Breast epithelium (tissue), 4 donors: ENCODE measurements at places on chromosomes 1 and 21. TPM values are rescaled to one million over a fixed set of nuclear protein-coding genes. Genes with fewer than 3 reads are reported as not detected.

- no peak for DNase-seq
Measured at GRCh38 chr1:8939000-8939265, 6.7 kb upstream of the CA6 start.

The OR2T29 gene
- total RNA-seq, result not detected

The RBP7 gene
- 49.8 TPM for total RNA-seq

DNA sequence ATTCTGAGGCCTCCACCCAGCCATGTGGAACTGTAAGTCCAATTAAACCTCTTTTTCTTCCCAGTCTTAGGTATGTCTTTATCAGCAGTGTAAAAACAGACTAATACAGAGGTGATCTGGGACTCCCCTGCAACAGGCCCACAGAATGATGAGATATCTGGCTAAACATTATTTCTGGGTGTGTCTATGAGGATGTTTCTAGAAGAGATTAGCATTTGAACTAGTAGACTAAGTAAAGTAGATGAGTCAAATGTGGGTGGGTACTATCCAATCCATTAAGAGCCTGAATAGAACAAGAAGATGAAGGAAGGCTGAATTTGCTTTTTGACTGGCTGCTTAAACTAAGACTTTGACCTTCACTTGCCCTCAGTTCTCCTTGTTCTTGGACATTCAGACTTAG lies 396.5 kb upstream of the LRRC7 start:
- no peak for DNase-seq

- no peak for DNase-seq
Measured at GRCh38 chr1:112904071-112904830, 51.7 kb downstream of the SLC16A1 start.

- no peak for DNase-seq
Measured at GRCh38 chr21:24939291-24939690, 668.0 kb downstream of the MRPL39 start.

DNA sequence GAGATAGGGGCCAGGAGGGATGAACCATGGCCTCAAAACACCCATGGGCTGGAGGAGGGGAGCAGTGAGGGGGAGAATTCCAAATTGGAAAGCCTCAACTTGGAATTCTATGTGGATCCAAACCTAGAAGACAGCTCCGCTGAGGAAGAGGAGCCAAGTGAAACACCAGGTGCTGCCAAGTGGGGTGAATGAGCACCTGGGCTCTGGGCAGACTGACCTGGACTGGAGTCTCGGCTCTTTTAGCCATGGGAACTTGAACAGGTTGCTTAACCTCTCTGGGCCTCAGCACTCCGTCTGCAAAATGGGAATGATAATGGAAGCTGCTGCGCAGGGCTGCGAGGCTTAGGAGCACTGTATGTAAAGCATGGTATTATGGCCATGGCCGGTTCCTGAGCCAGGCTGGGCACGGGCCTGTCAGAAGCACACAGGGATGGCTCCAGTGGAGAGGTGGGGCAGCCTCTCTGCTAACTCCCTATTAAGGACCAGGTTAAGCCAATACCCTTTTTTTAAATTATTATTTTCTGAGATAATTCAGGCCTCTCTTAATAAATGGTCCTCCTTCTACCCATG lies 81.5 kb downstream of the SYT2 start:
- DNase-seq, result no peak

GRCh38 chr1:227362039-227362438 lies 43.7 kb upstream of the CDC42BPA start:
- DNase-seq, result no peak

GRCh38 chr1:229043115-229043514 lies 227.8 kb upstream of the RAB4A start:
- DNase-seq, result no peak

The IL19 gene
- total RNA-seq, result not detected

GRCh38 chr21:41052820-41053555 lies 115.0 kb upstream of the BACE2 start:
- DNase-seq, result no peak

The TDRD5 gene
- total RNA-seq, result 3.9 TPM

DNA sequence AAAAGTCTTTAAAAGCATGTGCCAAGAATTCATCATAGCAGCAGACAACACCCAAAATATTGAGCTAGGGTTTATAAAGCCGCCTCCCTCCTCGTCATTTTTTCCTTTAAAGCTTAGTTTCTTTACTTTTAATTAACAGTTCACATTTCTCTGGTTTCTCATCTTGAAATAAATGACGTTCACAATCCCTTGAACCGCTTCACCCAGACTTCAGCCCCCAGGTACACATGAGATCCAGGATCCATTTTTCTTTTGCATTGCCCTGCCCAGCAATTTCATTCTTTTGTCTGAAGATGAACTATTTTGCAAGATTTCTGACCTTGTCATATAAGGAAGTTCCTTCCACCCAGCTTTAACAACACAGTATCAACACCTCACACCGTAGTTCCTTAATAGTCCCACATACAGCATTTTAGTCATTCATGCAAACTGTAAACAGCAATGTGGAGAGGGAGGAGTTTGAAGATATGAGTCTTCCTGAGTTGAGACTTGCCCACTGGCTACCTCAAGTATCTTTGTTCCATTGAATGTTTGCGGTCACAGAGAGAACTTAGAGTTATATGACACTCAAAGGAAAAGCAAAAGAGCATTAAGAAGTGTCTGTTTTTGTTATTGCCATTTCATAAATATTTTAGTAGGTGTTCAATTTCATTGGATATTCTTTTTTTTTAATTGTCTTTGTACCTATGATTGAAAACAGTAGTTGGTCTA lies 35.3 kb upstream of the CACYBP start:
- DNase-seq, result no peak

- DNase-seq, result peak; percentile 83
Measured at GRCh38 chr1:91827087-91827458, 58.9 kb downstream of the TGFBR3 start.

The GJA9 gene
- not detected for total RNA-seq

DNA sequence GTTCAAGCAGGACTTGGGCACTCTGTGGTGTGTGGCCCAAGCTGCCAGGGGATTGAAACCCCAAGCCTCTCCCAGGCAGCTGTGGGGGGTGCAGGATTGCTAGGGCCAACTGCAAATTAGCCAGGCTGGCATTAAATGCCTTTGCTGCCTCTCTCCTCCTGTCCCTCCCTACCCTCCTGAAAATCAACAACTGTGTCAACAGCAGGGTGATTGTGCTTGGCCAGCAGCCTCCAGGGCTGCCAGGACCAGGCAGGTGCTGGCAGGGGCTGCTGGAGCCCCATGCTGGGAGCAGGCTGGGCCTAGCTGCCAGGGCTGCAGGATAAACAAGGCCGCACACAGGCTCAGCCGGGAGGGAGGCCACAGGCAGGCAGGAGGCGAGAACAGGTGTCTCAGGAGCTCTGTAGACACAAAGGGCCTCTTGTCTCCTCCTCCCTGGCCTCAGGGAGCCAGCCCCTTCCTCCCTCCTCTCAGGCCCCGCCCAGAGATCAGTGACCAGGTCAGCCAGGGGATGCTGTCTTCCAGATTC lies 11.4 kb downstream of the SOX13 start:
- DNase-seq, result peak; percentile 79

DNA sequence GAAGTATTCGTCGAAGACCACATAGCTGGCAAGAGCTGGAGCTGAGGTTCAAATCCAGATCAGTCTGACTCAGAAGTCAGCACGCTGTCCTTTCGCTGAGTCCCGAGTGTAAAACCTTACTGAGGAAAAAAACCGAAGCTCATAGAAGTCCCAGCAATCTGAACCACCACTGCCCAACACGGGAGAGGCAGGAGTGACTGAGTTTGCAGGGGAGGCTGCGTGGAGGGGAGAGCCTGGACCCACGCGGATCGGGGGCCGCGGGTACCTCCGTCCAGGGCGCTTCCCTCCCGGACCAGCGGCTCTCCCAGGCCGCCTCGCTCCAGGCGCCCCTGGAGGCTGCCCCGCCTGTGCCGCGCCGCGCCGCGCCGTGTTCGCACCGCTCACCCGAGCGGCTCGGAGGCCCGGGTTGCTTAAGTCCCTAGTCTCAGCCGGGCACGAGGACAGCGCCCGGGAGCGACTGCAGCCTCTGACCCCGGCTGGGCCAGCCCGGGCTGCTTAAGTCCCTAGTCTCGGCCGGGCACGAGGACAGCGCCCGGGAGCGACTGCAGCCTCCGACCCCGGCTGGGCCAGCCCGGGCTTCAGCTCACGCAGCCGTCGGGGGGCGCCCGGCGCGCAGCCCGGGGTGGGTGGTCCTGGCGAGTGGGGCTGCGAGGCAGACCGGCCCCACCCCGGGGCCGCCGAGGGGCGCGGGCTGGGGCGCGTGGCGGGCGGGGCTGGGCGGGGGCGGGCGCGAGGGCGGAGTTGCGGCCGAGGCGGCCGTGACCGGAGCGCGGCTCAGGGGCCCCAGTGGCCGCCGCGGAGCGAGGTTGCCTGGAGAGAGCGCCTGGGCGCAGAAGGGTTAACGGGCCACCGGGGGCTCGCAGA lies at the start of gene ADAMTSL4:
Gene ADAMTSL4, plus strand, starts transcription at position 777 of the 864 bp plus-strand sequence. CDS start 2,881 bp downstream, outside the sequence.
- peak; percentile 63 for DNase-seq

The LAD1 gene
- total RNA-seq, result 13.1 TPM

DNA sequence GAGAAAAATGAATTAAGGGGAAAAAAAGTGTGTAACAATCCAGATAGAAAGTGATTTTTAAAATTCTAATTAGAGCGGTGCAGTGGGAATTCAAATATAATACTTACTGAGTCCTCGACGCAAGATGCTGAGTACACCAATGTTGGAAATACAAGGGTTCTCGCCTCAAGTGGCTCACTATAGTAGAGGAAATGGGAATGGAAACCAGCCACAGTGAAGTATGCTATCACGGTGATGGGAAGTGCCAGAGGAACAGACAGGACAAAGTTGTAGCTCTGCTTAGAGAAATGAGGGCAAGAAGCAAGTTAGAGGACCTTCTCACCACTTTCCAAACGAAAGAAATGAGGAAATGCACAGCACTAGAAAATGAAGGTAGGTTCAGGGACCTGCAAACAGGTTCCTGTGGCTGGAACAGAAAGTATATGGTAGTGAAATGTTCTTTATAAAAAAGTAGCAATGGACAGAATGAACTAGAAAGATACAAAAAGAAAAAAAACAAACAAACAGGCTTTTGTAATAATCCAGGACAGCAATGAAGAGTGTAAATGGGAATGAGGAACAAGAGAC lies 13.5 kb downstream of the EGLN1 start:
- no peak for DNase-seq

- no peak for DNase-seq
Measured at GRCh38 chr1:33709783-33710718, 153.8 kb upstream of the HMGB4 start.
